ENCODE measurements at places on chromosomes 5 and 9.

- DNase-seq: no peak
These were observed 26.3 kb upstream of the FAM120AOS start for GRCh38 chr9:93479726-93480125.

DNA sequence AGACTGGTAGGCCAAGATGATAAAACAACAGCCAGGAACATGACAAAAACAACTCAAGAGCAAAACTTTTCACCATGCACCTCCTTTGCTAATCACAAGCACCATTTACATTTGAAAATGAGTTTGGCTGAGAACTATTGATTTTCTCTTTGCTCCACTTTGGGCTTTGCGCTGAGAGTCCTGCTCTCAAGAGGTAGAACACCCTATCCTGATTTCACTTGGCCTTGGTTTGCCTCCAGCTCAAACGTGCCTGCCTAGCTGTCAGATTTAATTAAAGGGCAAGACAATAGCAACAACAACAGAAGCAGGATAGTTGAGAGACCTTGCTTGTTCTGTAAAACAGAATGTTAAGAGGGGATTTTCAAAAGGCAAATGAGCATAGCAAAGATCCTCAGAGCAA is 128.2 kb upstream of the ASTN2 start:
- no peak for DNase-seq

GRCh38 chr5:71697967-71698366 is 21.1 kb upstream of the CARTPT start:
- DNase-seq: no peak

DNA sequence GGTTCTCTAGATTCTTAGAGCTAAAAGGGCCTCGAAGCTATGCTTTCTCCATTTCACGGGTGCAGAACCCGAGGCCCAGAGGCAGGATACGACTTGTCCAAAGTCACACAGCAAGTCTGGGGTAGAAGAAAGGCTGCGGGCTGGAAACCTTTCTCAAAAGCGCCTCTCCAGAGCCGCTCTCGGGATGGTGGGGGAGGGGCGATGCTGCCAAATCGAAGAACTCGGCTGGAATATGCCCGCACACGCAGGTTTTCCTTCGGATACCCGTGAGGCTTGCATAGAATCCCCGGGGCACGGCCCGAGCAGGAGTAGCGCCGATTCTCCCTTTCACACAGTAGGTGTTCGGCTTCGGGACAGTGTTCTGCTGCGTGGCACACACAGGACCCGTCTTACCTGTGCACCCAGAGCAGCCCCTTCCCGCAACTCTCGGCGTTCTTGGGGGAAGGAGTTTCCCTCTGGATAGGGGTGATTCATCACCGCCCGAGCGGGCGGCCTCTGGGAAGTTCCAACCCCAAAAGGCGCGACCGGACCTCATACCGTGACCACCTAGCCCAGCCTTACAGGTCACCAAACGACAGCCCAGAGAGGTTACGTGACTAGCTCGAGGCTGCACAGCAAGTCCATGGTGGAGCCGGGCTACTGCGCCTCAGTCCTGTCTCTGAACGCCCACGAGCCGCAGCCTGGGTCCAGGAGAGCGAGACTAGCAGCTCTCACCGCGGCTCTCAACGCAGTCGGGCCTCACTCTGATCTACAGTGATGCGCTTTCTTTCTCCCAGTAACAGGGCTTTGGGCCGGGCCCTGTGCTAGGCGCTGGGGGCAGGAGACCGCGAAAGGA is 4.1 kb downstream of the PAX5 start:
- no peak for DNase-seq

DNA sequence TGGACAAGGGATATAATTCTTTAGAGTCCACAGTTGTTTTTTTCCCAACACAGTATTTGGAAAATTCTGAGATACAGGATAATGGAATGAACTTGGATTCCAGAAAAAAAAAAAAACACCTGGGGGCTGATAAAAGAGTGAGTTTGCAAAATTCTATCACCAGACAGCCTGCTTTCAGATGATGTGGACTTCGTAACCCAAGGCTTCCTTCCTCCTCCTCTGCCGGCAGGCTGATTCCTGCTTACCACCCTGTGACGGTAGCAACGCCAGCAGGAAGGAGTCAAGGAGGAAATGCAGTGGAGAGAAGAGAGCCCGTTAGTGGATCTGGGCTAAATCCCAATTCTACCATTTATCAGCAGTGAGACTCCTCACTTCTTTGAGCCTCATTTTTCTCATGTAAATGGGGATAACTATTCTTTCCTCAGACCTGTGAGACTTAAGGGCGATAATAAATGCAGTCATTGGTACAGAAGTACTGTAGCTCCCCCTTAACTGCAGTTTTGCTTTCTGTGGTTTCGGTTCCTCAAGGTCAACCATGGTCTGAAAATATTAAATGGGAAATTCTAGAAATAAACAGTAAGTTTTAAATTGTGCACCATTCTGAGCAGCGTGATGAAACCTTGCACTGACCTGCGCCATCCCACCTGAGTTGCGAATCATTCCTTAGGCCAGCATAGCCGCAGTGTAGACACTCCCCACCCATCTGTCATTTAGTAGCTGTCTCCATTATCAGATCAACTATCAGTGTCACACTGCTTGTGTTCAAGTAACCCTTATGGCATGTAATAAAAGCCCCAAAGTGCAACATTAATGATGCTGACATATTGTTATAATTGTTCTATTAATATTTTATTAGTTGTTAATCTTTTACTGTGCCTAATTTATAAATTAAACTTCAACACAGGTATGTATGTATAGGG is 71.4 kb downstream of the DCP2 start:
- DNase-seq: no peak

DNA sequence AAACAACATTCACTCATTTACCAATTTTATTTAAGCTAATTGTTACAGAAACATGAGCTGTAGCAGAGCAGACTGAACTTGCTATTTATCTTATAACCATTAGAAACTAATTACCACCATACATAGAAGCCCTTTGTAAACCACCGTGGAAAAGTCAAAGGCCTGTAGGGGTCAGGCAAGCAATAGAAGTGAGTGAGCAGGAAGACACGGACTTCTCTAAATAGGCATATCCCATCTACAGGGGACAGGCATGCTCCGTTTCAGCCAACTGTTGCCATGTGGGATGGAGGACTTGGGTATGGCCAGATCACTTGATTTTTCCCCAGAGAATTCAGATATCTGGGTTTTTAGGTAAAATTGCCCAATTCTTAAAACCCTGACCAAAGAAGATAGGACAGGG is 44.8 kb downstream of the PRRC1 start:
- DNase-seq: no peak

DNA sequence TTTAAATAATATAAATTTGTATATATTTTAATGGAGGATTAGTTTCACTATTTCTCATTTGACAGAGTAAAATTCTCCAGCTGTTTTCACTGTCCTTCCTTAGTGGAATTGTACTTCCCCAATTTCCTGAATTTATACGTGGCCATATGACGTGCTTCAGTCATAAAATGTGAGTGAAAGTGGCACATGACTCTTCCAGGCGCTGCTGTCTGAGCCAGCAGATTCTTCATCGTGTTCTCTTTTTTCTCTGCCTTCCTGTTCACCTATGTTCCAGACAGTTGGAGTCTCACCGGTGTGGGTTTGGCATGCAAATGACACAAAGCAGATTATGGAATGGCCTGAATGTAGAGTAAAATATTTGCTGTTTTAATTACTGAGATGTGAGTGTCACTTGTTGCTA is 684.1 kb downstream of the SEMA5A start:
- DNase-seq: no peak

DNA sequence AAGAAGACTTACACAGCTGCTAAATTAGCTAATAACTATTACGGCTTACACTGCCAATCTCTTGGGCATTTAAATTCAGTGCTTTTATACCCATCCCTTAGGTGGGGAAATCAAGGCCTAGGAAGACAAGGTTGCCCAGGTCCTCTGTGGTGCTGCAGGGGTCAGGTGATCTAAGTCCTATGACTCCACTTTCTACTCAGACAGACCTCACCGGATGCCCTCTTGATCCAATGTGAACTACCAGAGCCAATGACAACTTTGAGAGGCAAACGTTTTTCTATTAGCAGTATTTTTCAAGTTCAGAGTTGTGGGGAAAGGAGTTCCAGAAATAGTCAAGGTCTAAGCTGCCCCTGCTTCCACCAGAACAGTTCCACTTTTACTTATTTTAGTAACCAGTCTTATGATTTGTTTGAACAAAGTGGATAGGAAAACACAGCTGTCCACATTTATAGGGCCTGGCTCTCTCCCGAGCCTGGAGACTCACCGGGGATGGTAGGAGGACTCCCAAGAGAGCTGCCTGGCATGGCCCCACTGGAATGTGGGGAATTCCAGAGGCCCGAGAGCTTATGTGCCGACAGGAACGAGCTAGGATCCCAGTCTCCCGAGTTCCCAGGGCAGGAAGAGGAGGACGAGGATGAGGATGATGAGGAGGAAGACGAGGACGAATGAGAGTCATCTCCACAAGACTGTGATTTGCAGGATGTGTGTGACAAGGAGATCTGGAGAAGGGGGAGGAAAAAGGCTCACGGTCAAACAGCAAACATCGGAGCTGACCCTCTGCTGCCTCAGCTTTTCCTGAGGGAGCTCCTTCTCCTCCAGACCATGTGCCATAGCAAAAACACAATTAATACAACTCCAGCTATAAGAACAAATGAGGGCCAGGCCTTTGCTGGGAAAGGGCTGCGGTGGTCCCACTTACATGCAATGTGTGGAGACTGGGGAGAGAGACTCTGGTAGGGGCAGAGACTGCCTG is 16.7 kb downstream of the FAM193B start:
- no peak for DNase-seq

GRCh38 chr9:133682818-133683585 is 46.8 kb downstream of the DBH start:
- DNase-seq: no peak

GRCh38 chr9:79477955-79478771 is 93.6 kb upstream of the TLE4 start:
- DNase-seq: peak; percentile 2

GRCh38 chr9:102497709-102498108 is 497.4 kb upstream of the CYLC2 start:
- no peak for DNase-seq
